ENCODE measurements at places on chromosomes 3 and 15.

- no peak for DNase-seq
Measured at GRCh38 chr3:125462722-125463299, 57.2 kb downstream of the SNX4 start.

GRCh38 chr15:82972990-82973389, 13.0 kb upstream of the RAMAC start:
- no peak for DNase-seq

DNA sequence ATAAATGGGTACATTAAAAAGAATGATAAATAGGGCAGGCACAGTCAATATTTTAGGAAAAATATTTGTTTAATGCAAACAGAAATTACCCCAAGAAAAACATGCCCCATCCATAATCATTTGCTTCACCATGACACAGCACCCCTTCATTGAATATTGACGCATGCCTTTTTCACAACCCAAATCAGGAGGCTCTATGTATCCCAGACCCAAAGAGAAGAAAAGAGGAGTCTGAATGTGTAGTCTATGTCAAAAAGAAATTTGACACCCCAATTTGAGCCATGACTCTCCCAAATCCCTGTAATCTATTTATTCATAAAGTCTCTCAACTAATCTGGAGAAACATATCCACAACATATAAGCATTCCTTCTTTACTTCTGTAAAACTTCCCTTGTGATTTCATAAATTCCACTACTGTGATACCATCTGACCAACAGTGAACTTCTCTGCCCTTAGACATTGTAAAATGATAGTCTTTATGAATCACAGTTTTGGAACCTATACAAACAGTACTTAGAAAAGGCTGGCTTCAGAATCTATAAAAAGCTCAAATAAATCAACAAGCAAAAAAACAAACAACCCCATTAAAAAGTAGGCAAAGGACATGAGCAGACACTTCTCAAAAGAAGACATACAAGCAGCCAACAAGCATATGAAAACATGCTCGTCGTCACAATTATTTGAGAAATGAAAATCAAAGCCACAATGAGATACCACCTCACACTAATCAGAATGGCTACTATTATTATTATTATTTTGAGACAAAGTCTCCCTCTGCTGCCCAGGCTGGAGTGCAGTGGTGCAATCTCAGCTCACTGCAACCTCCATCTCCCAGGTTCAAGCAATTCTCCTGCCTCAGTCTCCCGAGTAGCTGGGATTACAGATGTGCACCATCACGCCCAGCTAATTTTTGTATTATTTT, 53.4 kb upstream of the XRN1 start:
- peak; percentile 81 for DNase-seq

- no peak for DNase-seq
Measured at GRCh38 chr3:42582474-42583070, 805 bp upstream of the SEC22C start.

- DNase-seq: no peak
Measured at GRCh38 chr15:43429687-43430086, 58.8 kb downstream of the TUBGCP4 start.

- no peak for DNase-seq
Measured at GRCh38 chr3:27138562-27138961, 230.6 kb downstream of the NEK10 start.

DNA sequence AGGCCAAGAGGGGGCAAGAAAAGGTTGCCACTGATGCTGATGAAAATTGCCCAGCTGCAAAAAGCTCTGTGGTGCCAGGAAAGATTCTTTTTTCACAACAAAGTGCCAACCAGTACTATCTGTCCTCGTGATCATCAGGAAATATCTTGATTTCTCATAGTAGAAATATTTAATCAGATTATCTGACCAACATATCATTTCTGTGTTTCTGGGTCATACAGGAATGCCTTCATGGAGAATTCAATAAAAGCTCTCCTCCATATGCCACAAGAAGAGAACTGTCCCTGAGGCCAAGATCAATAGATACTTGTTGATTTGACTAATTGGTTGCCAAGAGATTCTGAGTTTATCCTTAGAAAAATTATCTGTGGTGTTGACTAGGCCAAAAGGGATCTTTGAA, 63.5 kb downstream of the FSIP1 start:
- peak; percentile 10 for DNase-seq

- DNase-seq: no peak
Measured at GRCh38 chr3:49170744-49171118, 667 bp upstream of the KLHDC8B start.

DNA sequence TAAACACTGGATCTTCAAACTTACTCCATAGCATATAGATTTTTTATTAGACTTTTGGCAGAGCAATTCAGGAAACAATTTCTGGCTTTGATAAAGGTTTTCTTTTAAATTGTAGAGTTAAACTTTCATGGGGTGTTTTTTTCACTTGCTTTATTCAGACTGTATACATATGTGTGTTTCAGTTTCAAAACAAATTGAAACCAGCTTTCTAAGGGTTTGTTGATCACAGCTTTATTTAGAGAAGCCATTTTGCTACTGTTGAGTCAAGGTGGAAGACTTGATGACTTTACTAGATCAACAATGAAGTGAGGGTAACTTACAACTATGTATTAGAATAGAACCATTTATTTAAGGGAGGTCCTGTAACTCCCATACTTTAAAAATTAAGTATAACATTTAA, 6.2 kb downstream of the UBE2E1 start:
- no peak for DNase-seq

DNA sequence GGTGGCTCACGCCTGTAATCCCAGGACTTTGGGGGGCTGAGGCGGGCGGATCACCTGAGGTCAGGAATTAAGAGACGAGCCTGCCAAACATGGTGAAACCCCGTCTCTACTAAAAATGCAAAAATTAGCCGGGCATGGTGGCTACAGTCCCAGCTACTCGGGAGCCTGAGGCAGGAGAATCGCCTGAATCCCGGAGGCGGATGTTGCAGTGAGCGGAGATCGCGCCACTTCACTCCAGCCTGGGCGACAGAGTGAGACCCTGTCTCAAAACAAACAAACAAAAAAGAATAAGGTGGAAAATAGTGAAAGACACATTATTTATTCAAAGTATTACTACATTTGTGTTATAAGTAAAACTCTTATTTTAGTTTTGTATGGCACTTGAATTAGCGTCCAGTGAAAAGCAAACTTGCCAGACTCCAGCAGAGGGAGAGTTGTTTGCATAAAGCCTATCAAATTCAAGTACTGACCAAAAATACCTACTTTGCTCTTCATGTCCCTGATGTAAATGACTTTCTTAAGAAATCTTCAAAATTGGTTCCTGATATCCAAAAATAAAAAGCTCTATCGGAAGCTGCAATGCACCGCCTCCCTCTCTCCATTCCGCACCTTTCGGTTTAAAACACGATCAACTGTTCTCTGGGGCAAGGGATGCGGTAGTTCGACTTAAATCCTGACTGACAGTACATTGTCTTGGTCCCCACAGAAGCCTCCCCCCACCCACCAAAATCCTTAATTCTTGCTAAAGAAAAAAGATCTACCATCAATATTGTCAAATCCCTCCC, 1.2 kb downstream of the TRPM7 start:
- peak; percentile 11 for DNase-seq

- DNase-seq: peak; percentile 39
Measured at GRCh38 chr15:73127302-73127936, 75.2 kb downstream of the NEO1 start.

DNA sequence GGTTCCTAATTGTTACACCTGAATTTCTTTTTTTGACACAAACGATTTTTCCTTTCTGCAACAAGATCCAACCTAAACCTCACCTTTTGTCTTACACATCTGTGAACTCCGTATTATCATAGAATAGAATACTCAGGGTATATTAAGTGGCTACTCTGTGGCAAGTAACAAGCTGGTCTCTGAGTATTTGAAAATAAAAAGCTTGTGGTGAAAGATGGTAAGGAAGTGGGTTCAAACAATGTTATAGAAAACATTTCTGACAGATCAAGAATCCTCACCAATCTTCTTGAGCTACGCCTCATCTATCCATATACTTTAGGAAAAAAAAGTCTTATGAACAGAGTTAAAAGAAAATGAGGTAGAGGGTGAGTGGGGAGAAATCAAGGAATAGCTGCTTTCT, 3.5 kb upstream of the ANKRD28 start:
- DNase-seq: no peak

DNA sequence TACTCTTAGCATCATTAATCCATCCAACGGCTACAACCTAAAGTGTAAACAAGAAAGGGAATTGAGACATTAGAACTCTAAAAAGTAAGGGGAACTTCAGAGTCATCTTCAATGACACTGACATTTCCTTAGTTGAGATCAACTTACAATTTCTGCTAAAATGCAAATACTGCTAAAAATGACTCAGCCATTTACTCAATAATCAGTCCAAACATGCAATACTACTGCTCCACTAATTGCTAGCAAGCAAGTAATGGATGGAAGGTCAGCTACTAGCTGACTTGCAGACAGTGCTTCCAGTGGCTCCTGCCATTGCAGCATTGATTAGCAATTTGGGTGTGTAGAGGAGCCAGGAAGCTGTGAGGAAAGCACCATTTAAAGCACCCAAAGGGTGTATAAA, 28.4 kb downstream of the CD200R1L start:
- DNase-seq: no peak

DNA sequence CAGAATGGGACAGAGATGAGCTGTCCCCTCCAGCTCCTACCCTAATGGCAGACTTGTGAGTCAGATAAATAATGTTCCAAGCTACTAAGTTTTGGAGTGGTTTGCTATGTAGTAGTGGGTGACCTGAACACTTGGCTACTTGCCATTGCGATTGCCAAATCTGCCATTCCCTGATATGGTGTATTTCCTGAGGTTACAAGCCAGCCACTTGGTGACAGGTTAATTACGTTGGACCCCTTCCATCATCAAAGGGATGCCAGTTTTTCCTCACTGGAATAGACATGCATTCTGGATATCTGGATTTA, 33.6 kb downstream of the MORF4L1 start:
- DNase-seq: peak; percentile 80

DNA sequence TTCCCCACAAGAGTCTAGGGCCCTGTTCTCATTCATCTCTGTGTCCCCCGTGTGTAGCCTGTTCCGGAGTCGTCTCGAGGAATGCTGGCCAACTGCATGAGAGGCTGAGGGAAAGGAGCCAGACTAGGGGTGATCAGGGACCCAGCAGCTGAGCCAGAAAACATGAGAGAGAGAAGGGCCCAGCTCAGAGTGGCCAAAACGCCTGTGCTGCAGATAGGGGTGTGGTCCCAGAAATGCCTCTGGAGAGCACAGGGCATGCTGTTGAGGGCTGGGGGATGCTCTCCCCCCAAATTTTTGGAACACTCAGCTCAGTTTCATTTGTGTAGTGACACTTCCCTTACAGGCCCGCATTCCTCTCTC, 14.1 kb downstream of the CYP1A2 start:
- no peak for DNase-seq

- peak; percentile 28 for DNase-seq
Measured at GRCh38 chr3:38003371-38003816, 12.8 kb downstream of the VILL start.

GRCh38 chr3:127697551-127698240, 24.9 kb downstream of the ABTB1 start:
- DNase-seq: peak; percentile 92

DNA sequence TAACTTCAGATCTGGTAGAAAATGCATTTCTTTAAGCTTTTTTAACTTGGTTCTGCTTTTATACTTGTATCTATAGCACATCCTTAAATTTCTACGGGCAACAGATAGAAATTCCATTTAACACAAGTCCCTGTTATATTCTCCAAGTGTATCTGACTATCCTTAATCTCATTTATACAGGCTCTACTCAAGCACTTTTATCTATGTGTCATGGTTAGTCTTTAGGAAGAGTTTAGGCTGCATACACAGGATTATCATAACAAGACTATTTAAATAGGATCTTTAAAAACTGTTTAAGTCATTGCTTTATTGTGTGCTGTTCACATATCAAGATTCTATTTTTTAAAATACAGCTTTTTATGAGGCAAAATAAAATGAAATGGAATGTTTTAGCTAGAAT, 52.7 kb downstream of the SETD5 start:
- DNase-seq: no peak

DNA sequence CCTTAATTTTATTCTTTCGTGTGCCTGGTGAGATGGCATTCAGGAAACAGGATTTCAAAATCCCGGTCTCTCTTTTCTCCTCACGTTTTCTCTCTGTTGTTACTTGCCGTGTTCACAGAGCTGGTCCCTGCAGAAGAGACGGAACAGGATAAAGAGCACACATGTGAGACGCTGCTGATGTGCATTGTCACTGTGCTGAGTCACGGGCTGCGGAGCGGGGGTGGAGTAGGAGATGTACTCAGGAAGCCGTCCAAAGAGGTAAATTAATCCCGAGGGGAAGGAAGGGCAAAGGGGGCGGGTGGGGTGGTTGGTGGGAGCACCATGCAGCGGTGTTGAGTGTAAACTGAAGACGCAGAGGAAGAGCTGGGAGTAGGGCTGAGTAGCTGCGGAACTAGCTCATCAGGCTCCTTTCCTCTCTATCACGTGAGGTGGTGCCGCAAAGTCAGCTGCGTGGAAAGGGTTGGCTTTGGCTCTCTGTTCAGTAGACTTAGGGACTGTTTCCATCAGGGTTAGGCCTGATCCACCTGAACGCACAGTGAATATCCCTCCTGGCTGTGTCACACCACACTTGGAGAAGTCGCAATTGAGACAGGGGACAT, 164.8 kb upstream of the BHLHE40 start:
- no peak for DNase-seq

- peak; percentile 8 for DNase-seq
Measured at GRCh38 chr3:66692042-66692765, 191.4 kb upstream of the LRIG1 start.

DNA sequence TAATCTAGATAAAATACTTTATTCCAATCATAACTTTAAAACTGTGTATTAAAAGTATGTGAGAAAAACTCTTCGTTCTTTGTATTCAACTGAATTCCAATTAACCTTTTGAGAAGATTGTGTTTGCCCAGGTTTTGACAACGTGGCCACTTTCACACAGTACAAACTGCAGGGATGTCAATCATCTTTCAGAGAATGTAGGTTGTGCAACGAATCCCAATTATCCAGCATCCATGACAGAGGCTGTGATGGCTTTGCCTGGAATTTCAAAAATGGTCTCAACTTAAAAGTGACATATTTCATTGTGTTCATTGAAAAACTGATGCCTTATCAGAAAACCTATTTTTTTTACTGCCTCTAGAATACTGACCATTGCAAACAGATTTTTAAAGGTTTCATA, 615.1 kb upstream of the KCNMB2 start:
- DNase-seq: no peak

DNA sequence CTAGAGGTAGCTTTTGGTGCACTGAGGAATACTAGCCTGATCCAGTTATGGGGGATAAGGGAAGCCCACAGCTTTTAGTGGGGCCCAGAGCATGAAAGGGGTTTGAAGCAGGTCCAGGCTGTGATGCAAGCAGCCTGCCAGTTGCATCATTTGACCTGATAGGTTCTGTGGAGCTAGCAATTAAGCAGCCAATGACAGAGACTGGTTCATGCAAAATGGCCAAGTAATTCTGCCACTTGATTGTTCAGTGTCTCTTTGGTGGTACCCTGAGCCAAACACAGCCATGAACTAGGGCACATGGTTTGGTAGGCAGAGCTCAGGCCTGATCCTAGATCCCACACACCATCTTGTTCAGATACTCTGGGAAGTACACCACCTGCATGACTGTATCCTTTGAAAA, 91.0 kb upstream of the PRR23C start:
- DNase-seq: no peak

All from fibroblast of lung (primary cell).